ENCODE measurements at places on chromosomes 3 and 15.

DNA sequence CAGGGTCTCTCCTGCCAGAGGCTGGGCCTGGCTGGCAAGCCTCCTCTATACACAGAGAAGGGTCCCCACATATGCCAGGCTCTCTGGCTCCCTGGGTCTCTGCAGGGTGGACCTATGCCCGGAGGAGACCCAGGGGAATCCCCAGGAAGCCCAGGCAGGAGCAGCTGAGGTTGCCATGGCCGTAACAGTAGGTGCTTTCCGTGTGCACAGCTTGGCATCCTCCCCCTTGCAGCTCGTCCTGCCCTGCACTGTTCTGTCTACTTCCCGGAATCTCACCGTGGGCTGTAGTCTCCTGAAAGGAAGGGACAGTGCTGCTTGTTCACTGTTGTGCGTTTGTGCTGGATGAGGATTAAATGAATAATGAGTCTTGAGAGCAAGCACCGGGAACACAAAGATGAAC lies 47.8 kb downstream of the DAPK2 start:
- DNase-seq, result no peak

- DNase-seq, result no peak
Observed at GRCh38 chr3:161551697-161552096, 55.1 kb downstream of the OTOL1 start.

GRCh38 chr3:77524463-77524862 lies 484.6 kb downstream of the ROBO2 start:
- DNase-seq, result no peak

GRCh38 chr15:68344600-68344999 lies 67.1 kb downstream of the FEM1B start:
- DNase-seq, result no peak

DNA sequence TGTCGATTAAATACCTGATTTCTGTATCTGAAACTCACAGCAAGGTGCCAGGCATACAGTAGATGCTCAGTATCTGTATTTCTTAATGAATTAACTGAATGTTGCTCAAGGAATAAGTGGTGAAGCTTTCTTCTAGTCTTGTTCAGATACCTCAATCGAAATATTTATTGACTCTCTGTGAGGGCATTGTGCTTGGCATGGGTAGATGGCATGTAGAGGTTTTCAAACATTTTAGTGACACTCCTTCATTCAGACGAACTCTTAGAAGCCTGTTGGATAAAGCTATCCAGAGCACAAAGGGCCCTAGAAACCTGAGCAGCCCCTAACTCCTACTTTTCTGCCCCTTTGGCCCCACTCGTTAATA lies 369 bp upstream of the SNX1 start:
- DNase-seq, result no peak

DNA sequence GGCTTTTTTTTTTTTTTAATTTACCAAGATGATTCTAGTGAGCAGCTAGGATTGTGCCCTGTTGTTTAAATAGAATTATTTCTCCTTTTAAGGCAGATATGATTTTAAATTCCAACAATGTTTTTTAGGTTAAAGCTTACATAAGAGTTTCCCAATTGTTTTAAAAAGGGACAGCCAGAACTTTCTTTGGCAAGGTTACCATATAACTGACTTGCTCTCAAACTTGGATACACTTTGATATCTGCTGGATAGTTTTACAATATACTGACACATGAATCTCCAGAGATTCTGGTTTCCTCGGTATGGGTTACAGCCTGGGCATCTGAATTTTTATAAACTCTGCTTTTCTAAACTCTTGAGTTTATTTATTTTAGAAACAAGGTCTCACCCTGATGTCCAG lies 134.3 kb upstream of the GADL1 start:
- no peak for DNase-seq

GRCh38 chr3:78818161-78818985 lies 949.4 kb downstream of the ROBO1 start:
- DNase-seq, result no peak

- DNase-seq, result no peak
Observed at GRCh38 chr3:182182531-182182968, 470.8 kb downstream of the SOX2 start.

GRCh38 chr3:13890377-13891016 lies 10.6 kb upstream of the WNT7A start:
- no peak for DNase-seq

DNA sequence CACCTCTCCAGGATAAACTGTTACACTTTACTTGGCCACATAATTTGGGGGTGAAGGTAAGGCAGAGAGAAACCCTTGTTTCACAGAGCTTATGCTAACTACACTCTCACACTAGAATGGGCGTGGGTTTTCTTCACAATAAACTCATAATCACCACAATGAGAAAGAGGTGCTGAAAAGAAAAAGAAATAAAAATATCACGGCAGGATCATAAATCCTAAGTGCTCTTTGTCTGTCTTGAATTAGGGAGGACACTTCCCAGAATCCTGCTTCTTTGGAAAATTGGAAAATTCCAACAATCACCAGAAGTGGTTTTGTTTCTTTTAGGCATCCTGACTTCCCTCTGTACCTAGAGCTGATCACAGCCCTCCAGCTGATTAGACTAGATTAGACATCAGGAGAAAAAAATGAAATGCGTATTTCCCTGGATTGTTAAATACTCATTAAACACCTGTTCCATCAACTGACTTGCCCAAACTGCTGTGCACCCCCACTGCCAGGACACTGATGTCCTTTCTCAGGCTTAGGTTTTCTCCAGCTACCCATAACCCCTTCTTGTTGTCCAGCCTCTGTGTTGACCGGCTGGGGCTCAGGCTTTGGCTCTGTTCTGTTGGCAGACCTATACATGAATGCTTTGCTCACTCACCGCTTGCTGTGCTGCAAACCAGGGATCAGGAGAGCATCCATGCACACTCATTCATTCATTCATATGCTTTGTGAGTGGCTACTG lies 41.6 kb upstream of the ACKR4 start:
- no peak for DNase-seq

DNA sequence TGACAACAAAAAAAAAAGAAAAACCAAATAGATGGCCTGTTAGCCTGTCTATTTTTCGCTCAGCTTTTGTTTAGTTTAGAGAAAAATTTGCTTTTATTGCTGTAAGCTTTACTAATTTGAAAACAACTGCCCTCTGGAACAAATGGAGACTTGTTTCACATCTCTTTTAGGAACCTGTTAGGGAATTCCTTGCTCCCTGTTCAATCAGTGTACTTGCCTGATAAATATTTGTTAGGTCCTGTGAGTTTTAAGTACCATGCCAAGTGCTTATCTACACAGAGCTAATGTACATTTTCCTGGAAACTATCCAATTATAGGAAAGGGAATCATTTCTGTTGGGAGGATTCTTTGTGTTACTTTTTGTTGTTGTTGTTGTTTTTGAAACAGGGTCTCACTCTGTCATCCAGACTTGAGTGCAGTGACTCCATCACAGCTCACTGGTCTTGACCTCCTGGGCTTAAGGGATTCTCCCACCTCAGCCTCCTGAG lies 3.5 kb upstream of the LIPH start:
- DNase-seq, result no peak

DNA sequence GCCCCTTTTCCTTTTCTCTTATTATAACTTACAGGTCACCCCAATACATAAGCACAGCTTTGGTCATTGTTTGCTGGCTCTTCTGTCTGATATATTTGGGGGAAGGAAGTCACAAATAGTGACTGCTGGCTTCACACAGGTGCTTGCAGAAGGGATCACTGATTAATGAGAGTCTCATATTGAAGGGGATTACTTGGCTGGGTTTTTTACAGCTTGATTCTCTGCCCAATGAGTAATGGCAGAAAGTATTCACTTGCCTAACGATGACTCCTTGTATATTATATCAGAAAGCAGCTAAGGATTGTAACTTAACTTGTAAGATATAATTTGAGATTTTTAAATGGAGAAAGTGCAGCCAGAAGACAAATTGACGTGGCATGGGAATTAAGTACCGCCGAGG lies 119.3 kb upstream of the PFN2 start:
- DNase-seq, result no peak

GRCh38 chr3:179921500-179921899 lies 115.2 kb downstream of the PEX5L start:
- no peak for DNase-seq

GRCh38 chr15:42670451-42670850 lies 66.5 kb downstream of the CDAN1 start:
- no peak for DNase-seq

DNA sequence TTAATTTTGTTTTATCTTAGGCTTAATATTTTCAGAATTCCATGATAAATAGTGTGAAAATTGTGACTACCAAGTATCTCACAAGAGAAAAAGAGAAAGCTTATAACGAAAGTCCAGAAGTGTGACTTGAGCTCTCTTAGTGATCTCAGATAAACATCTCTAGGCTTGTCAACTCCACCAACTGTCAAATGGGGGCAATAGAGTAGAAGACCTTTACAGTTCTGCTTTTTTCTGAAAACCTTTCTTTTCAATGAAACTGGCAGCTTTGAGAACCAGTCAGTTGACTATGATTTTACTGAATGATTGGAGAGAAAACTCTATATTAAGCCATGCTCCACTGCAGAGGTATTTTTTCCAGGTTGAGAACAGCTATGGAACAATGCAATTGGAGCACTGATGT lies 119.2 kb upstream of the TP63 start:
- DNase-seq, result no peak

GRCh38 chr3:188088948-188089685 lies 64.8 kb upstream of the LPP start:
- DNase-seq, result no peak

DNA sequence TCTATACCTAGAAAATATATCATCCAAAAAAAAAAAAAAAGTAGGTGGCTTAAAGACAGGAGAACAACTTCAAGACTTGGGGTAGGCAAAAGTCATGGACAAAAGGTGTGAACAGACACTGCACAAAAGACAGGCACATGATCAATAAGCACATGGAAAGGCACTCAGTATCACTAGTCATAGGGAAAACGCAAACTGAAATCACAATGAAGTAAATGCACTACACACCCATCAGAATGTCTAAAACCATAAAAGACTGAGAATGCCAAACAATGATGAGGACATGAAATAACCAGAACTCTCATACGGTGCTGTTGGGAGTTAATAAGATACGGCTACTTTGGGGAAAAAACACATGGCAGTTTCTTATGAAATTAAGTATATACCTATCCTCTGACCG lies 40.0 kb downstream of the CHSY1 start:
- DNase-seq, result no peak

- DNase-seq, result no peak
Observed at GRCh38 chr3:124092811-124093210, 100.9 kb upstream of the ROPN1 start.

GRCh38 chr3:175620532-175620931 lies 761.4 kb downstream of the NAALADL2 start:
- no peak for DNase-seq

DNA sequence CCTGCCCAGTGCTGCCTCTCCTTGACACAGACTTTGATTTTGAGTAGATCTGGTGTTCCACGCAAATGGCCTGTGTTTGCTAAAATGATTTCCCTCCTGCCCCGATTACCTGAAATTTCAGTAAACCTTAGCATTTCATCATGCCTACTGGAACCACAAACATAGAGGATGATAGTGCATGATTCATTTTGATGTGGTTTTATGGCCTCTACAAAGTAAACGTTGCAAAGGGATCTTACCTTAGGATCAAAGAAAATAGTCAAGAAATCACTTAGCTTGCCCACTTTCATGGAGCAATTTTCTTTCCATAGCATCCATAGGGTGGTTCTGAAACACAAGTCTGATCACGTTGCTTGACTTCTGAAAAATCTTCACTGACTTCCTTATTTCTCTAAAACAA lies 524.6 kb upstream of the ATP11B start:
- DNase-seq, result no peak

DNA sequence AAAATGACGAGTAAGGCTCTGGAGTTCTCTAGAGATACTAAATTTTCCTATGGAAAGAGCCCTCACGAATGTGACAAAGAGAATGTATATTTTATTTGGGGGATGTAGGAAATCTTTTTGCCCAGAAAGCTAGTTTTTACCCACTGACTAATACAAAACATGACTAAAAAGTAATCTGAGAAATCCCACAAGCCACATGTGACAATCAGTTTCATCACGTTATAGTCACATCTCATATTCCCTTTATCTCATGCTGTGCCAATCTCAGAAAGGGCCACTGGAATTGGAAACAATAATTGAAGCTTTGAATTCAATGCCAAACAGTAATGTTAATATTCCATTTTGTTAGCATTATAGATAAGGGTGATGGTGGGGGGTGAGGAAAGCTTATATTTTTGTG lies 509.0 kb upstream of the GOLIM4 start:
- no peak for DNase-seq

All from stimulated activated CD8-positive, alpha-beta memory T cell treated with anti-CD3 and anti-CD28 coated beads, Interleukin-4, amount 100 ng/mL, for 24 hours (primary cell).